Kidney (tissue), 22 donors: ENCODE measurements at places on chromosomes 16 and 17. TPM values are rescaled to one million over a fixed set of nuclear protein-coding genes. Genes with fewer than 3 reads are reported as not detected.

TMED6 gene
- total RNA-seq, result 2.6 TPM

KIFC3 gene
- total RNA-seq, result 109 TPM

EVPL gene
- total RNA-seq, result 23.5 TPM

KRTAP2-1 gene
- not detected for total RNA-seq

PRAC1 gene
- total RNA-seq, result not detected

CDH11 gene
- 44.9 TPM for total RNA-seq

ETV4 gene
- total RNA-seq, result 6.8 TPM

ICAM2 gene
- 38.8 TPM for total RNA-seq

VTN gene
- total RNA-seq, result 0.98 TPM

RANBP10 gene
- total RNA-seq, result 22.3 TPM

CSH1 gene
- not detected for total RNA-seq

HOXB1 gene
- total RNA-seq, result not detected

CA4 gene
- 25.3 TPM for total RNA-seq

DNAH17 gene
- total RNA-seq, result 0.09 TPM

ZNF821 gene
- 7.1 TPM for total RNA-seq

MYADML2 gene
- total RNA-seq, result not detected

SUMO2 gene
- total RNA-seq, result 315 TPM

ACSM3 gene
- 31.5 TPM for total RNA-seq

PRRT2 gene
- total RNA-seq, result 1.9 TPM

SPHK1 gene
- 10.4 TPM for total RNA-seq

C17orf78 gene
- total RNA-seq, result not detected

C16orf89 gene
- total RNA-seq, result 5.4 TPM

ALKBH5 gene
- total RNA-seq, result 94.4 TPM

PIEZO1 gene
- 124 TPM for total RNA-seq

CDH3 gene
- total RNA-seq, result 61.3 TPM

ZNRF1 gene
- 23.1 TPM for total RNA-seq

TM4SF5 gene
- total RNA-seq, result 0.88 TPM

GUCY2D gene
- total RNA-seq, result 0.19 TPM

DPEP1 gene
- 24.2 TPM for total RNA-seq

RGS9 gene
- 4.2 TPM for total RNA-seq

MNT gene
- total RNA-seq, result 39.8 TPM

MRPL10 gene
- 38.3 TPM for total RNA-seq

DPEP3 gene
- 0.19 TPM for total RNA-seq

PRSS36 gene
- total RNA-seq, result 4.1 TPM

CDH1 gene
- 149 TPM for total RNA-seq

IGFBP4 gene
- total RNA-seq, result 743 TPM

DNAI2 gene
- total RNA-seq, result 0.22 TPM

CRYM gene
- 5.8 TPM for total RNA-seq

CANT1 gene
- 56.6 TPM for total RNA-seq

IGSF6 gene
- total RNA-seq, result 8.1 TPM

AHSP gene
- total RNA-seq, result not detected

KCNAB3 gene
- 3.9 TPM for total RNA-seq

TBC1D3K gene
- not detected for total RNA-seq

WNT9B gene
- total RNA-seq, result 5.3 TPM
